ENCODE measurements at places on chromosomes 11 and 22.

- DNase-seq: no peak
Measured at GRCh38 chr22:37435970-37436603, 8.8 kb upstream of the ELFN2 start.

- no peak for DNase-seq
Measured at GRCh38 chr11:126480015-126480409, 124.5 kb downstream of the ST3GAL4 start.

- no peak for DNase-seq
Measured at GRCh38 chr11:121282886-121283502, 9.6 kb upstream of the SC5D start.

DNA sequence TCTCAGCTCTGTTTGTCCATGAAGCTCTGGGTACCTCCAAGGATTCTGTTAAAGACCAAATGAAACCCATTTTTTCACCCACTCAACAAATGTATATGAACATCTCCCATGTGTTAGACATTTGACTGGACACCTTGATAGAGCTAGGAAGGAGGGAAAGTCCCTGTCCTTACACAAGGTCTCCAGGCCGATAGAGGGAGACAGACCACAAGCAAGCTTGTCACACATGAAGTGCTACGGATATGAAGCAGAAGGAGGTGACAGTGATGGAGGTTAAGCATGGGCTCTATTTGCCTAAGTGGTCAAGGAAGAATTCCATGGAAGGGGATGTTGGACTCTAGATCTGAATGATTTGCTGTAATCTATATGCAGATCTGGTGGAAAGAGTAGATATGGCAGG, 138.5 kb downstream of the MYO18B start:
- no peak for DNase-seq

DNA sequence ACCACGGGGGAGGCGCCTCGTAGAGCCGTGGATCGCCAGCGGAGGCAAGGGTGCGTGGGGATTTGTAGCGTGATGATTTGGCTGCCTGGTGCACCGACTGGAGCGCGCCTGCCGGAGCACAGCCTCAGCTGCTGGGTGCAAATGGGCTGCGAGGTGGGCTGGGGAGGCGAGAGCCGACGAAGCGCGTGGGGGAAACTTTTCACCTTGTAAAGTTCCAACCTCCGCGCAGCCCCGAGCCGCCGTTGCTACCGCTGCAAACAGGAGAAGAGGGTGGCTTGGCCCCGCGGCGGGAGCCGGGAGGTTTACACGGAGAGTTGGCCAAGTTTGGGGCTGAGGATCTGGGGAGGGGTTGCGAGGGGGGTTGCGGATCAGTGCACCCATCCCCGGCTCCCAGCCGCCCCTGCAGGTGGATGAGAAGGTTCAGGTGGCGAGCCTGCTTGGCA, 528 bp downstream of the FAT3 start:
- no peak for DNase-seq

DNA sequence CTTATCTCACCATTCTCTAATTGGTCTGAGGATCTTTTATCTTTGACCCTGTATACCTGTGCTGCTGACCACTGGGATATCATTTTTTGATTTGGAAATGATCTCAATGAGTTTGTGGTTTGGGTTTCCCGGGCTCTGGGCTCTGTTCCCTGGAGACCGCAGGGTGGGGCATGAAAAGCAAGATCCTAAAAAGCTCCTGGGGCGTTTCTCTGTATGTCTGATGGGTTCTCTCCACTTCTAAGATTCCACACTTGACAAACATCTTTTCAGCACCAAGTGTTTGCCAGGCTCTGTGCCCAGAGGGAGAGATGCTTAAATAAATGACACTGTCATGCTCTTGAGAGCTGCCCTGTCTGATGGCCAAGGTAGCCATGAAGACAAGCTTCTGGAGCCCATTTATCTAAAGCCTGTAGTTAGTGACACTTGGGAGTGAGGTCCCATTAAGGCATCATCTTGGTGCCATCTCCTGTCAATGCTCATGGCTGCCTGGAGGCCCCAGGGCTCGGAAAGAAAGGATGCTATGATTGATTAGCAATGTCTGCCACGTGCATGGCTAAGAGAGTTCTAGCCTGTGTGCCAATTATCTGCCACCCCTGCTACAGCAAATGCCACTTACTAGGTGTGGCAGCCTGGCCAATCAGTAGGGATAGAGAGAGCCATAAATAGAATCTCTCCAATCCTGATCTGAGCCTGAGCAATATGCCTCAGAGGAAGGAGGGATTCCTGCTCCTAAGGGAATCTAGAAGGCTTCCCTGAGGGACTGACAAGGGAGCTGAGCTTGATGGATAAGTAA, 531.6 kb downstream of the MN1 start:
- DNase-seq: no peak

DNA sequence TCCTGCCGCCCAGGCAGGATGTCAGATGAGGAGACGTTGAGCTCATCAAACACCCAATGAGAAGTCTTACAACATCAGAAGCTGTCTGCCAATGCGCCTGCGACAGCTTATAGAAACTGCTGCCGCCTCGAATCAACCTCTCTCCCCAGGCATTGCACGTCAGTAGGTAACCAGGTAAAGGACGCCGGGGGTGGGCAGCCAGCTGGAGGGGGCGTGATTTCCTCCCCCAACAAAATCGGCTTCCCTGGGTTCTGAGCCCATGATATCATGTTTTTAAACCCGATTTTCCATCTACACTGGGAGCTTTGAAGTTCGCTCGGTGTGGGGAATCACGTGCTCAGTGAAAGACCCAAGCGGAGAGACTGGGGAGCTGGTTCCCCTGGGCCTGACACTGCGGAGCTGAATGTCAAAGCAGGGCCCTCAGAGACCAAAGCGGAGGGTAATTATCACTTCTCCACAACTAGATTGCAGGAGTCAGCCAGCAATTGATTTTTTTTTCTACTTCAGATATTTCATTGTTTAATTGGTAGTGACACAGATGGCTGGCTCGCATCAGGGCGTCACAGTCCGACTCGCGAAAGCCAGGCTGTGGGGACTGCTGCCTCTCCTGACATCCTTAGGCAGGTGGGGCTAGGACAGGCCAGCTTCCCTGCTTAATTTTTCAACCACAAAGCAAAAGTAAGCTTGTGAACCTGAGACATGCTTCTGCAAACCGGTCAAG, 15.4 kb downstream of the FAM83F start:
- peak; percentile 78 for DNase-seq

GRCh38 chr11:71459767-71460320, 6.8 kb downstream of the NADSYN1 start:
- no peak for DNase-seq

DNA sequence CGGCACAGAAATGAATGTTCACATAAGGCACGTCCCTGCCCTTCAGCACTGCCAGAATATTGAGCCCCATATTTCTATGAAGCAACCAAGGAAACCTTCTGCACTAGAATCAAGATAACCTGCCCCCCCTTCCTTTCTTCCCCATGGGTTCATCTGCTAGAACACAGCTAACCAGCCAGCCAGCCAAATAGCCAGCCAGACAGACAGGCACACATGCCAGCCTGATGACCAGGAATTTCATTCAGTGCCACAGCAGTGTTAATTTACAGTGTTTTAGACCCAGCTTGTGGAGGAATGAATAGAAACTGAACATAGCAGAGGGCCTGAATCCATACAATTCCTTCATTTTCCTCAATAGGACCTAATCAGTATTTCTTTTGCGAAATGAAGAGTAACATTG, 57.0 kb downstream of the TENM4 start:
- DNase-seq: no peak

DNA sequence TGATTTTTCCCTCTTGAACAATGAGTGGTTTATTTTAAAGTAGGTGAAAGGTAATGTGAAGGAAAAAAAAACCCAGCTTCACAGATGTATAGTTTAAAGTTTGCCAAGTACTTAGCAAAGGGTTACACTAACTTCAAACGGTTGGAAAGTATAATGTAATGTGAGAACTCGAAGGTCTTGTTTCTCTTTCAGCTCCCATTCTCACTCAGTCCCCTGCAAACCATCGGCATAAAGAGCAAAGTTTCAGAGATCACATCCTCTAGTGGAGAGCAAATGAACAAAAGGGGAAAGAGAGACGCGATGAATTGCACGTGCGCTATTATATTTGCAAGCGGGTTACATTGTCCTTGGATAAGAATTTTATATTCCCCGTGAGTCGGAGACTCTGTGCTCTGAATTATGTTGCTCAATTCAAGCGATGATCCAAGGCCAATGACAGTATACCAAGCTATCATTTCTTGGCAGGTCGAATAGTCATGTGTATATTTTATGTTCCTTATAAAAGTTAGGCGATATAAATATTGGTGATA, 37.6 kb upstream of the BIRC3 start:
- DNase-seq: no peak

GRCh38 chr11:58771458-58771855, 39.7 kb upstream of the GLYAT start:
- no peak for DNase-seq

- no peak for DNase-seq
Measured at GRCh38 chr22:42984397-42984796, 30.6 kb downstream of the PACSIN2 start.

DNA sequence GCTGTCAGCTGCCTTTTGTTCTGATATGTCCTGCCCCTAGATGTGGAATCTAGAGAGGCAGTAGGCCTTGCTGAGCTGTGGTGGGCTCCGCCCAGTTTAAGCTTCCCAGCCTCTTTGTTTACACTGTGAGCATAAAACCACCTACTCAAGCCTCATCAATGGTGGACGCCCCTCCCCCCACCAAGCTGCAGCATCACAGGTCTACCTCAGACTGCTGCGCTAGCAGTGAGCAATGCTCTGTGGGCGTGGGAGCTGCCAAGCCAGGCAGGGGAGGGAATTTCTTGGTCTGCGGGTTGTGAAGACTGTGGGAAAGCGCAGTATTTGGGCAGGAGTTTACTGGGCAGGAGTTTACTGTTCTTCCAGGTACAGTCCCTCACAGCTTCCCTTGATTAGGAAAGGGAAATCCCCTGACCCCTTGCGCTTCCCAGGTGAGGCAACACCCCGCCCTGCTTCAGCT, 98.5 kb downstream of the SMCO4 start:
- DNase-seq: no peak

GRCh38 chr22:18110954-18111758, 547 bp downstream of the TUBA8 start:
- DNase-seq: no peak

- no peak for DNase-seq
Measured at GRCh38 chr11:110093407-110094297, 460 bp downstream of the ZC3H12C start.

GRCh38 chr11:3854660-3854976, 846 bp upstream of the STIM1 start:
- no peak for DNase-seq

- no peak for DNase-seq
Measured at GRCh38 chr22:23791738-23792645, 5.2 kb downstream of the SMARCB1 start.

- DNase-seq: peak; percentile 72
Measured at GRCh38 chr22:37316875-37317371, 34.6 kb downstream of the CYTH4 start.

DNA sequence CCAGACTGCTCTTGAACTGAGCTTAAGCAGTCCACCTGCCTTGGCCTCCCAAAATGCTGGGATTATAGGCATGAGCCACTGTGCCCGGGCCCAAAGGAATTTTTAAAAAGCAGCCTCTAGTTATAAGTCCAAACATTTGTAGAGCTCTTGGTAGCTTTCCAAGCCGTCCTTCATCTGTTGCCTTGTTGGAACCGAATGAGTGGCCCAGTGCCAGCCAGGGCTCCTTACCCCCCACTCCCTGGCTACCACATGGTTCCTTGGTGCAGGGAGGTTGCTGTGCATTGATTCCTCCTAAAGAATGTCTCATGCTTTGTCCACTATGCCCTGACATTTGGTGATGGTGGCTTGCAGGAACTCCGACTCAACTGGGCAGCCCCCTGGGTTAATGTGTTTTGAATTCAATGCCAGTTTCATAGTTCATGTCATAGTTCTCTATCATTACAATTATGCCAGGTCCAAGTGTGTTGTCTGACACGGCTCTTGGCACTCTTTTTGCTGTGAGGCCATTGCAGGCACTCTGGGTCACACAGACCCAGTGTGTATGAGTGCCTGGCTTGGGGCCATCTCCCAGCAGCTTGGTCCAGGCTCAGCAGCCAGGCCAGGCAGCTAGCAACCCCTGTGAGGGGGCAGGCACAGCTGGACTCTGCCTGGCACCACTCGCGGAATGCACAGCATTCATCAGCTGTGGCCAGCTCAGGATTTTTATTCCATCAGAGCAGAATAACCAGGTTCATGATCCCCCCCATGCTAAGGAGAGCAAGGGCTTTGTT, 13.3 kb upstream of the MICALL1 start:
- no peak for DNase-seq

GRCh38 chr11:11987503-11988022, 20.9 kb downstream of the DKK3 start:
- no peak for DNase-seq

DNA sequence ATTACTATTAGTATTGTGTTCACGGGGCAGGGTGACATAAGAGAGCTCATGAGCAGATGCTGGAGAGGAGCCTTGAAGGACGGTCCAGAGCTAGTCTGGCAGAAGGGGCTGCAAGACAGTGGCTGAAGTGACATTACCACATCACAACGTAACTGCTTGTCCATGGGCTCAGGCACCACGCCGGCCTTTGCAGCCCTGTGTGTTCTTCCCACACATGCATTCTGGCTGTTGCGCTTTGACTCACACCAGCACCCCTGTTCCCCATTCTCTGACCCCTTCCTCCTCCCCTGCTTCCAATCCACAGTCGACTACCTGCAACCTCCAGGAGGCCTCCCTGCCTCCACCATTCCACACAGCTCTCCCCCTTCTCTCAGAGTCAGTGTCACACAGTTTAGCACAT, 103.3 kb downstream of the ME3 start:
- DNase-seq: no peak

DNA sequence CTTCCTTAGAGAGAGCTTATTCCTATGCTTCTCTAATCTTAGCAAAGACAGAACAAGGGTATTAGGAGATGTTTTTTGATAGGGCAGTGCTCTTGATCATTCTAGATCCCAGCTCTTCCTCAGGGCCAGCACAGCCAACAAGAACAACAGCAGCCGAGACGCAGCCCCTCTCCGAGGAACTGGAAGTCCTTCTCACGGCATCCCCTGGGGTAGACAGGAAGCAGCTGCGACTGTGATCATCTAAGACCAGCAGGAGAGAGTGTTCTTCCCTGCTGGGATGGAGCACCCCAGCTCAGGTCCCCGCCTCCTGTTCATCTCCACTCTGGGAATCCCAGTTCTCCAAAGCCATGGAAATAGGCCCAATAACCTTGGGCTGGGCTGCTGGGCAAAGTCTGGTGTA, 29.6 kb downstream of the IRAG1 start:
- no peak for DNase-seq

- DNase-seq: no peak
Measured at GRCh38 chr11:92330114-92330513, 105.5 kb downstream of the FAT3 start.

- no peak for DNase-seq
Measured at GRCh38 chr22:21791635-21792625, 56.3 kb upstream of the YPEL1 start.
